ENCODE measurements at places on chromosomes 12 and 14.

GRCh38 chr14:46250113-46250703 is 401.4 kb downstream of the RPL10L start:
- no peak for DNase-seq

DNA sequence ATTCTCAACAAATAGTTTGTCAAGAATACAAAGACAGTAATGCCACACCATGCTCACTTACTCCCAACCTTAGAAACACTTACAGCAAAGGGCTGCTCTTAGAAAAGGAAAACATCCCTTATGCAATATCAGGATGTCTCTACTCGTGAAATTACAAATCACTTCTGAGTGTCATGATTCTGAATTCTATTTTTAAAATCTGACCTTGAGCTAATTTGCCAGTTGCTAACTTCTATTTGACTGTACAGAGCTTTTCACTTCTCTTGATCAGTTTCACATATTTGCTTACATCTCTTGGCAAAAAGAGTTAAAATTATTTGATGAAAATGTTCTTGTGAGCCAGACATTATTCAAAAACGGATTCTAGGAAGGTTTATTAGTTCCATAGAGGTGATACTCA is 136.7 kb upstream of the SLC35F4 start:
- no peak for DNase-seq

GRCh38 chr14:29832042-29832441 is 95.6 kb downstream of the PRKD1 start:
- no peak for DNase-seq

DNA sequence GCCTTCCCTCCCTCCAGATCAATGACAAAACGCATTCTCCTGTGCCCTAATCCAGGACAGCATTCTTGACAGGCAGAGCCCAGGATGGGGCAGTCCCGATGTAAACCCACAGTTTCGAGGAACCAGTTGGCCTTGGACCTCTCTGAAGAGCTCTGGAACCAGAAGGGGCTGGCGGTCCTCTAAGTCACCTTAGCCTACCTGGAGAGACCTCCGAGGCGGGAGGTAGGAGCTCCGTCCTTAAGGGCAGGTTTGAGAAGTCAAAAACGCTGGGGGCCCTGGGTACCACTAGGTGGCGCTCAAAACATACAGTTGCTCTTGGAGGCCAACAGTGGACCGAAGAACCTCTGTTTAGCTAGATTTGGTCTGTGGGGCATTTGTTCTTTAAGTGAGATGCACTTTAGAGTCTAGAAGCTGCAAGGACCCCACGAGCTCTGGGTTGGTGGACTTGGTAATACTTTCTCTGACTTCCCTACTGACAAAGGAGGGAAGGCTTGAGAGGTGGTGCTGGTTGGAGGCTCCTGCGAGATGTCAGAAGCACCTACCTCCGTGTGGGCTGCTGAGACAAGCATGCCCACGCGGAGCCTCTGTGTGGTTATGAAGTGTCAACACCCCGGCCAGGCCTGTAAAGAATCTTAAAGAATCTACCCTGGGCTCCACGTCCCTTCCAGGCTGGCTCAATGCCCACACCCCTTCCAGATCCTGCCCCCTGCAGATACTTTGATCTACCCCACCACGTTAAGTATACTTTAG is 74.8 kb upstream of the CHST11 start:
- DNase-seq: peak; percentile 74

DNA sequence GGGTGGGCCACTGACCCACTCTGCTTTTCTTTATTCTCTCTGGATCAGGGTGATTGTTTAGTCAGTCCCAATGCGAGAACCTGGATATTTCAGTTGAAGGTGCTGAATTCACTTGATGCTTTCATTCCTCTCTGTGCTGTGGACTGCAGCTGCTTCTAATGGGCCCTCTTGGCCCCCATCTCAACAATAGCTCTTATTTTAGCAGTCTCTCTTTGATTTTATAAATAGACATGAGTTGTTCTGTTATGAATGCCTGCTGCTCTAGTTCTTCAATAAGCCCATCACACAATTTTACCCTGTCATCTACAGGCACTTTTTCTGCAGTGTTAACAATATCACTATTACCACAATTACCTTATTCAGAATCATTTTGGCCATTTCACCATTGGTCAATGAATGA is 54.1 kb upstream of the YARS2 start:
- DNase-seq: no peak

DNA sequence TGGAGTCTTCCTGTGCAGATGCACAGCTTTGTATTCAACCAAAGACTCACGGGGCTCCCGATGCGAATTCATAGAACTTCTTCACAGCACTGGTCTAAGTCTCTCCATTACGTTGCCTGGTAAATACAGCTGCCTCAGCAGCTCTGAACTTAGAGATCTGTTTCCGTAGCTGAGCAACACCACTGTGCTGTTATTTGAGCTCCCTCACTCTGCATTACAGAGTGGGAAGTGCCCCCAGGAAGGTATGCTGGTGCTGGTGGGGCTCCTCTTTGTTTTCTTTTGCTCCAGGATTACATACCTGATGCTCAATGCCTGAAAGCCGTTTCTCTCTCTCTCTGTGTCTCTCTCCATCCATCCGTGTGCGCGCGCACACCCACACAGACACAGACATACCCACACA is 227.5 kb upstream of the RMST start:
- DNase-seq: no peak

GRCh38 chr12:25130741-25131188 is 64.2 kb downstream of the DNAI7 start:
- no peak for DNase-seq

GRCh38 chr12:87982208-87982607 is 47.0 kb downstream of the C12orf50 start:
- DNase-seq: no peak

GRCh38 chr14:29749327-29749726 is 178.3 kb downstream of the PRKD1 start:
- no peak for DNase-seq

- no peak for DNase-seq
Measured at GRCh38 chr14:28407996-28408395, 358.6 kb upstream of the FOXG1 start.

DNA sequence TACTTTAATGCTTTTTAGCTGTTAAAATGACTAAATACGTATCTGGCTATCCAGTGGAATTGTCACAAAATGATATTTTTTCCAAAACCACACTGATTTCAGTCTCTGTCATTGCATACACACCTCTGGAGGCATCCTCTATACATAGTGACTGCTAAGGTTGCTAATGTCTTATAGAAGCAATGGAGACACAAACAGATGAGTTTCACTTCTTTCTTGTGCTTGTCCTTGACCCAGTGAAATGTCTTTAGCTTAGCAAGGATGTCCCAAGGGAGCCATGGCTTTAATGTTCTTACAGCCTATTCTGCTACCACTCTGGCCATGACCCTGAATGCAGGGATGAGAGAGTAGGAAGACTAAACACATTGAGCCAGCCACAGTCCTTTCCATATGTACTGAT is 90.3 kb downstream of the TPH2 start:
- no peak for DNase-seq
